ENCODE measurements at places on chromosomes 13 and 19.
A peak's percentile ranks its signal among the peaks of the same experiment; 100 is the strongest.

DNA sequence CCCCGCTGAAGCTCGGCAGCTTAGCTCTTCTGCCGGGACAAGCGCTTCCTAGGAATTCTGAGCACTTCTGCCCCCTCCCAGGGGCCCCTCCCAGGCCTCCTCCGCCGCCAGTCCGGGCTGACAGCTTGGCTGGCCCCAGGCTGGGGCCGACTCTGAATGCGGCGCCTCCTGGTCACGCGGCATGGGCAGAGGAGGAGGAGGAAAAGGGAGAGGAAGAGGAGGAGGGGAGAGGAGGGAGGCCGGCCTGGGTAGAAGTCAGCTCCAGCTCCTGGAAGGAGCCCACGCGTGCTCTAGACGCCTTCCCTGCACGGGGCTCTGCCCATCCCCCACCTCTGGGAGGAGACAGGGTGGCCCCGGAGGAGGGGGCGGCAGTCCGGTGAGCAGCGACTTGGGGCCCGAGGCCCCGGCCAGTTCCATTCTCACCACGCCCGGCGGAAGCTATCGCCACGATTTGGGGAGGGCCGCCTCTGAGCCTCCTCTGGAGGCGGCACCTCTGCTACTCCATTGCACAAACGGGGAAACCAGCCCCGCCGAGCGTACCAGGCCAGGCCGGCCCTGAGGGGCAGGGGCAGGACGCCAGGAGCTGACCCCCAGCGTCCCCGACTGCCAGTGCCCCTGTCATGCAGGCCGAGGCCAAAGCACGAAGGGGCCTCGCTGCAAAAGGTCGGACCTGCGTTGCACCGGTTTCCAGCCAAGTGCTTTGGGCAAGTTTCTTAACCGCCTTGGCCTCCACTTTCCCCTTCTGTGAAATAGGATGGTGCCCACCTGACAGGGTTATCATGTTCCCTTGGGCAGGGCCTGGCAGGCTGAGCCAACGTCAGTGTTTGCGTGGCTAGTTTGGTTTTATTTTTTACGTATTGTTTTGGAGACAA, 31.6 kb downstream of the CCNE1 start:
- no peak for DNase-seq

GRCh38 chr13:80751854-80752253, 410.9 kb upstream of the SPRY2 start:
- DNase-seq: no peak

GRCh38 chr19:10271543-10272086, 695 bp downstream of the ICAM1 start:
- DNase-seq: no peak

- no peak for DNase-seq
These were observed 6.3 kb downstream of the TEAD2 start for GRCh38 chr19:49355909-49356353.

- no peak for DNase-seq
These were observed 223.7 kb upstream of the TSHZ3 start for GRCh38 chr19:31572976-31573298.

DNA sequence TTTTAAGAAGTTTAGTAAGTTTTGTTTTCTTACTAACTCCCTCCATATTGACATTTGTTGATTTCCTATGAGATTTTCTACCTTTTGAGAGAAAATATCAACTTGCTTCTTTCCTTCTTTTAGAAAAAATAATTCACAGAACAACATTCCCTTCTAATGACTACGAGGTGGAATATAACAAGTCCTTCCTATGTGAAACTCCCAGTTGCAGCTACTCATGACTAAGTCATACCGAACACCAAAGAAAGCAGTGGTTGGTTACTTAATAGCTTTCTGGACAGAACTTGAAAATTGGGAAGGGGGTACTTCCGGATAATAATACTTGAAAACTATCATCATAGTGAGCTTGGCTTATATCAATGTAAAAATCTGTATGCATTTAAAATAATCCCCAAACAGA, 144.8 kb downstream of the DACH1 start:
- DNase-seq: no peak

GRCh38 chr19:54731191-54731590, 6.9 kb downstream of the KIR3DL3 start:
- DNase-seq: no peak

DNA sequence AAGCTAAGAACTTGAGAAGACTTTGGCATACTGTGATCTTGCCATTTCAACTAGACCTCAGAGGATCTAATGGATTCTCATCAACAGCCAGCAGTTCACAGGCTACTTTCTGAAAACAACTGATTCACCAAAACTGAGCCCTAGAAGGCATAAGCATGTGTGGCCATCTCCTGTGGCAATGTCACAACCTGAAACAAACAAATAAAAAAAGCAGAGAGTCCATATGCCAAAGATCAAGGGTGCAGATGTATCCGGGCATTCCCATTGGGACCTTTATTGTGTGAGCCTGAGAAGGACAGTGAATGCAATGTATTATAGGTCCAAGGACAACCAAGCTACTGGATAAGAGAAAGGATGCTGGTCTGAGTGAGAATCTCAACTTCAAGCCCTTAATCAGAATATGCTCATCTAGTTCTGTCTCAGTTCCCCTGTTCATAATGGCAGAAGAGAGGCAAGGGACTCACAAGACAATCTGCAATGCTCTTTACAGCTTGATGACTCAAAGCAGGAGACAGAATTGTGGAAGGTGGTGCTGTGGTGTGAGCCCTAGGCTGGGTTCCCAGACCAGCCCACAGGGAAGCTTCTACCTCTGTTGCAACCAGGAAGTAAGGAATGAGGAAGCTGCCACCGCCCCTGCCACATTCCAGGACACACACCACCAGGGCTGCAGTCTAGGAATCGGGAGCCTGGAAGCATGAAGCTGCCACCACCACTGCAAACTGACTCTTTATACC, 133.7 kb downstream of the RAP2A start:
- DNase-seq: no peak

DNA sequence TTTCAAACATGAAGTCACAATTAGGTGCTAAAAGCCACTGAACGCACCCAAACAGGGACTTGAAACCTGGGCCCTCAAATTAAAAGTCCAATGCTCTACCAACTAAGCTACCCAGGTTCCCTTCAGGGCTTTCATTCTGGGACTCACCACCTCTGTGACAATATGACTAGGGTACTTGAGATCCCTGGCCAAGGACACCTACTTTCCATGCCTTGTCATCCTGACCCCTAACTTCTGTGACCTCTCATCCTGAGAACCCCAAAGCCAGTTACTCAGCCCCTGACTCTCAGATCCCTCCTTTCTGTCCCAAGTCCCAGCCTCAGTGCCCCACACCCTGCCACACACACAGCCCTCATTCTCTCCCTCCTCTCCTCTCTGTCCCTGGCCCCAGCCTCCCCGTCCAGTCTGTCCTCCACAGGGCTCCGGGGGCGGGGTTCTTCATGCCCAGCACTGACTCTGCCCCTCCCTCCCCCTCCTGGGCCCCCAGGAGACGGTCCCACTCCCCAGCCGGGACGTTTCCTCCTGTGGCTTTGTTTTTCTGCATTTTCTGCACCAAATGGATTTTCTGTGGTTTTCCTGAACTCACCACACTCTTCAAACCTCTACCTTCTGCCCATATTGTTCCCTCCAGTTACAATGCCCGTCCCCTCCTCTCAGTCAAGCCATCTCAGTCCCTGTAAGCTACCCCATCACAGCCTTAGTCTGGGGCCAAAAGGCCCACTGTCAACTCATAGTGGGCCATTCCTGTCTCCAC, 7.0 kb downstream of the RCN3 start:
- no peak for DNase-seq

DNA sequence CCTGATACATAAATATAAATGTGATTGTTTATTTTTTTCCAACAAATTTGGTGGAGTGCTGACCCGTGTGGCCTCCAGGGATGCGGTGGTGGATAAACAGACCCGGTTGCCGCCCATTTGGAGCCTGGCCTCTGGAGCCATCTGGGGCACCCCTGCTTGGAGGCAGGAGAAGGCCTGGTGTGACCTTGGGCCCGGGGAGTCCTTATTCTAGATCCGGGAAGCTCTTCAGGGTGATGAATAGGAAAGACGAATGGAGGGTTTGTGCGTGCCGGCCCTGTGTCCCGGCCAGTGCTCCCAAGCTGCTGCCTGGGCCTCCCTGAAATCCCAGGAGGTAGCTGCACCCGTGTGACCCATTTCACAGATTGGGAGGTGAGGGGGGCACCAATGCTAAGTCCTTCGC, 11.5 kb downstream of the PAK4 start:
- DNase-seq: no peak

DNA sequence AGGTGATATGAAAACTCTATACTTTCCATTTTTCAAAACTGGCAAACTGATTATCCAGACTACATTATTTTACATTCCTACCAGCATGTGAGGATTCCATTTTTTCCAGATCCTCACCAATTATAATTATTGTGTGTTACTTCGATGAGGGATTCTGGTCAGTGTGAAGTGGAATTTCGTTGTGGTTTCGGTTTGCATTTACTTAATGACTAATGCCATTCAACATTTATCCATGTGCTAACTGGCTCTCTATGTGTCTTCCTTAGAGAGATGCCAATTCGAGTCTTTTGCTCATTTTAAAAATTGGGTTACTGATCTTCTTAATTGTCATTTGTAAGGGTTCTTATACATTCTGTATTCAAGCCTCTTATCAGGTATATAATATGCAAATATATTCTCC, 1551.3 kb upstream of the MIR17HG start:
- no peak for DNase-seq

DNA sequence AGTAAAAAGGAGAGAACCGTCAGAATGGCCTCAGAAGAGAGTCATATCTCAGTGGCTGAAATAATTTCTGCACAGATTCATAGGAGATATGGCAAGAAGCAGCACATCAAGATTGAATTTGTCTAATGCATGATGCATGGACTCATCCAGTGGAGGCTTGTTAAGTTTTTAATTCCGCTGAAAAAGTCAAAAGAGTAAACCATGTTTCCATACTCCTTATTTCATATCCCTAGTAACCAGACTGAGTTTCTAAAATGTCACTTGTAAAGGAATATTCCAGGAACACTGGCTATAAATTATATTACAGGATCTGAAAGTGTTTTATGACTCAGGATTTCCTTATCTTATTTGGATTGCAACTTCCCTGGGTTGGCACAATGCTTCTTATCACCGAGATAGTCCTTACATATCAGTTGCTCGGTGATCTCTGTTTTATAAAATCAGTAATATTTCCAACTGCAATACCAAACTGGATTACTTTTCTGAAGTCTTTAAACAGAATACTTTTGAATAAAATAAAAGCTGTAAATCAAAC, 180.2 kb upstream of the TSC22D1 start:
- DNase-seq: no peak

- no peak for DNase-seq
These were observed 208.6 kb downstream of the URI1 start for GRCh38 chr19:30150626-30151025.

GRCh38 chr13:79119578-79120107, 286.4 kb downstream of the RBM26 start:
- DNase-seq: no peak

GRCh38 chr19:51271067-51271466, 20.2 kb downstream of the SIGLECL1 start:
- no peak for DNase-seq

DNA sequence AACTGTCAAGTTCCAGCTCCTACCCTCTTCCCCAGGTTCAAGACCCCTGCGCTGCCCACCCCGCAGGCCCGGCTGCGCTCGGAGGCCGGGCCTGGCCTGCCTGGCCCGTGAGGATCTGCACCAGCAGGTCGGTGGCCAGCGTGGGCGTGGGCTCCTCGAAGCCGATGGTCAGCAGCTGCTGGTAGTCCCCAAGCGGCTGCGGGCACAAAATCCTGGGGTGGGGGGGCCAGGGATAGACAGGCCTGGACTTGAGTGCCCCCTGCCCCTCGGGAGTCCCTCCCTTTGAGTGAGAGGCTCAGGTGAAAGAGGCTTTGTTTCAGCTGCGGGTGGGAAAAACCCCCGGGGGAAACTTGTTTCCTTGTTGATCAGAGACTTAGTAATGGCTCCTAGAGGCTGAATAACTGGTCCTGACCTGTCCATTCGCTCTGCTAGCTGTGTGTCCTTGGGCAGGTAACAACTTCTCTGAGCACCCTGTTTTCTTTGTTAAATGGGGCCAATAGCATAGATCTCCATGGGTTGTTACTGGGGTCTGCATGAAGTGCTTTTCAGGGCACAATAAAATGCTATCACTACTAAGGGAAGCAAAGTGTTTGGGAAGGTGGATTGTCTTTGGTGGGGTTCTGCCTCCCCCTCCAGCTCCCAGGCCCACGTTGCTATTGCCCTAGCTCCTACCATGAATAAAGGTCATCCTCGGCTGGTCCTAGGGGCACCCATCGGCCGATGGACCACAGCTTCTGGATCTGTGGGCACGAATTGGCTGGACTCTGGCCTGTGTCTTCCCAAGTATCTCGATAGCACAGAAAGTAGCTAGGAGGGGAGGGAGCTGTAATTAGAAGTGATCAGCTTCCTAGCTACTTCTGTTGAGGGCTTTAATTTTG, 3.5 kb downstream of the C19orf67 start:
- no peak for DNase-seq

- peak; percentile 3 for DNase-seq
These were observed 887 bp downstream of the CDADC1 start for GRCh38 chr13:49248622-49249002.

DNA sequence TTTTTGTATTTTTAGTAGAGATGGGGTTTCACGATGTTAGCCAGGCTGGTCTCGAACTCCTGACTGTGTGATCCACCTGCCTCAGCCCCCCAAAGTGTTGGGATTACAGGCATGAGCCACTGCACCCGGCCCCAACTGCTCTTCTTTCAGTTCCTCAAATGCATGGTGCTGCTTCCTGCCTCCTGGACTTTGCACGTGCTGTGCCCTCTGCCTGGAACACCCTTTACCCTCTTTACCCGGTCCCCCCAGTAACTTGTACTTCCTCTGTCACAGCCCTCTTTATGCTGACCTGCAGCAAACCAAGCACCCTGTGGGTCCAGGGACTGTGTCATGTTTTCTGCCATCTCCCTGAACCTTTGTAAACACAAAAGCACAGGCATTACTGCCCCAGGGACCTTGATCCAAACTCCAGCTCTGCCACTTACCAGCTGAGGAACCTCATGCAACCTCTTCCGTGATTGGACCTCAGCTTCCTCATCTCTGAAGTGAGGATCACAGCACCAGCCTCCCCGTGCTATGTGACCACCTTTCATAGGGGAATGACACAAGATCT, 3.8 kb downstream of the BLVRB start:
- no peak for DNase-seq

Measured in activated T-cell treated with anti-CD3 and anti-CD28 coated beads for 48 hours (primary cell).